ENCODE measurements at places on chromosomes 3 and 15.

GRCh38 chr15:45665261-45665660 is 30.4 kb downstream of the SQOR start:
- no peaks in the 10 kb centered on the region for H3K27me3 ChIP-seq
- no peaks in the 10 kb centered on the region for H3K36me3 ChIP-seq
- no peak overlapping the region for H3K27ac ChIP-seq

DNA sequence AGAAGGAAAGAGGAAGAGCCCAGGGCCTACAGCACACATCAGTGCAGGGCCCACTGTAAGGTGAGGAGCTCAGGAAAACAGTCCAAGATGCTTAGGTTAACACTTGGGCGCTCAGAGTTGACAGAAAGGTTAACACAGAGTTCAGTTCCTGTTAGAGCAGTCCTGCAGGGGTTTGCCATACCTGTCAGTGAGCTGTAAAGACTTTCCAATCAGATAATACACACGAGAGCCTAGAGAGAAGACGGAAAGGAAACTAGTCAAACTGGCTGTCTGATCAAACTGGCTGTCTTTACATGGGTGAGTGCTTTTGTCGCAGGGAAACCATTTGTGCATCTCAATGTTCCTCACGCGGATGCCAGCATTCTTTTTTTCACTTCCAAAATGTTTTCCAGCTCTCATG is 61.4 kb upstream of the ARHGEF26 start:
- no peak for DNase-seq
- H3K36me3 ChIP-seq: no peaks in the 10 kb centered on the region
- no peaks in the 10 kb centered on the region for H3K4me1 ChIP-seq
- H3K27ac ChIP-seq: no peak overlapping the region
- H3K27me3 ChIP-seq: no peaks in the 10 kb centered on the region

GRCh38 chr15:38530113-38530512 is 34.5 kb downstream of the RASGRP1 start:
- H3K27me3 ChIP-seq: no peaks in the 10 kb centered on the region
- H3K27ac ChIP-seq: no peak overlapping the region
- DNase-seq: no peak
- H3K36me3 ChIP-seq: no peaks in the 10 kb centered on the region

DNA sequence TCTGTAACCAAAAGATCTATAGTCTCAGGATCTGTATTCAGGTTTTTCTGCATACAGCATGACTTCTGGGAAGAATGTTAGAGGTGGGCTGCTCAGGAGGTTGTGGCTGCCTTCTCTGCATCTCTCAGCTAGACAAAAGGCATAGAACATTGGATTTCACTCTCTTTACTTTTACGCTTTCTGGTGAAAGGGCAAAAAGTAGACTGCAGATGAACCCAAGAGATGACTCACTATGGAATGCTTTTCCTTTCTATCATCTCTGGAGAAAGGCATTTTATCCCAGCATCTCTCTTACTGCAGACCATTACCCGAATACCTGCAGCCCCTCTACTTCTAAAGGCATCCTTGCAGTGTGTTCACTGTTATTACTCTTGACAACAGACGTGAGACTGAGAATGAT is 222.2 kb downstream of the WNT5A start:
- DNase-seq: no peak
- H3K4me3 ChIP-seq: no peak overlapping the region
- no peaks in the 10 kb centered on the region for H3K4me1 ChIP-seq
- no peaks in the 10 kb centered on the region for H3K36me3 ChIP-seq

GRCh38 chr15:25469377-25469776 is 30.6 kb upstream of the UBE3A start:
- H3K27me3 ChIP-seq: no peaks in the 10 kb centered on the region
- no peak for DNase-seq
- H3K4me3 ChIP-seq: no peak overlapping the region
